ENCODE measurements at places on chromosomes 6 and 20.
A peak's percentile ranks its signal among the peaks of the same experiment; 100 is the strongest.

- peak; percentile 91 for DNase-seq
Observed at GRCh38 chr20:45450097-45450818, 19.3 kb upstream of the WFDC2 start.

- no peak for DNase-seq
Observed at GRCh38 chr6:170032197-170032596, 258.7 kb downstream of the DLL1 start.

- DNase-seq: peak; percentile 91
Observed at GRCh38 chr6:81753711-81754577, 1.5 kb upstream of the TENT5A start.

DNA sequence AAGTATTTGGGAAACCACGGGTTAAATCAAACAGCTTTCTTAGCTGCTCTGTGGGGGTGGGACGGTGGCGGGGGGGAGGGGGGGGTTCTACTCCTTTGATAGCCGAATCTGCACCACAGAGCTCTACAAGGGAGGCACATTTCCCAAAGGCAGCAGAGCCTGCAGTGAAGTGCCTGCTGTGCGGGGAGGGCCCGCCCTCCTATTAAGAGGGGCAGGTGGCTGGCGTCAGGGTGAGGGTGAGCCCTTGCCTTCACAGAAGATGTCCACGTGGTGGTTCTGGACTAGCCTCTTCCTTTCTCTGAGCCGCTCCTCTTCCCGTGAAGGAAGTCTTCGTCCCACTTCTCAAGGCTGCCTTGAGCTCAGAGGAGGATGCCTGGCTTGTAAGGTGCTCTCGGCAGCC, 174.9 kb upstream of the THBS2 start:
- no peak for DNase-seq

DNA sequence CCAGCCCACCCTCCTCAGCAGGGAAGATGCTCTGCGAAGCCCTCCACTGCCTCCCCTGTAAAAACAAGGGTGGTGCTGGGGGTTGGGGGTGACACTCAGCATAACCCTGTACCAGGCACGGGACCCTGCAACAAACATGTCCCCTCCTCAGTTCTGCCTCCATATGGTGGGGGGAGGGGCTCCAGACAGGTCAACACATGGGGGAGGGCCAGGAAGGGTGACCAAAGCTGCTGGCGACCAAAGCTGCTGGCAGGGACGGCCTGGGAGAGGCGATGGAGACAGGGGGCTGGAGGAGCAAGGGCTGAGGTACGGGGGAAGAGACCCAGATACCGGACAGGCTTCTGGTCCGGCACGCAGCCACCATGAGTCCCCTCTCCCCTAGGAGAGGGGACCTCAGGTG, 123.2 kb downstream of the TAF4 start:
- DNase-seq: no peak

- DNase-seq: no peak
Observed at GRCh38 chr6:3697609-3698008, 53.9 kb downstream of the PXDC1 start.

DNA sequence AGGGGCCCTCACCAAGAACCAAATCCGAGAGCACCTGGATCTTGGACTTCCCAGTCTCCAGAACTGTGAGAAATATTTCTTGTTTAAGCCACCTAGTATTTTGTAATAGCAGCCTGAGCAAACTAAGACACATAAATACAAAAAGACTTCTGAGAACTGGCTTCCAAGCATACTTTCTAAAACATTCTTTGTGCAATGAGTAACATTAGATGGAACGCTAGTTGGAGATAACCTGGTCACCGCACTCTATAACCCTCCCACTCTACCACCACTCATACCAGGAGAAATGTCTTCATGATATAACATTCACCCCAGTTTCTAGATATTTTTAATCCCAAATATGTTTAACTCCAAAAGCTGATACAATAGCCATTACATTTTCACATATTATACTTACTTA, 169.5 kb upstream of the THEMIS start:
- no peak for DNase-seq

GRCh38 chr6:163231356-163232014, 183.0 kb upstream of the QKI start:
- no peak for DNase-seq

GRCh38 chr20:50980851-50981713, 22.5 kb downstream of the MOCS3 start:
- peak; percentile 87 for DNase-seq

DNA sequence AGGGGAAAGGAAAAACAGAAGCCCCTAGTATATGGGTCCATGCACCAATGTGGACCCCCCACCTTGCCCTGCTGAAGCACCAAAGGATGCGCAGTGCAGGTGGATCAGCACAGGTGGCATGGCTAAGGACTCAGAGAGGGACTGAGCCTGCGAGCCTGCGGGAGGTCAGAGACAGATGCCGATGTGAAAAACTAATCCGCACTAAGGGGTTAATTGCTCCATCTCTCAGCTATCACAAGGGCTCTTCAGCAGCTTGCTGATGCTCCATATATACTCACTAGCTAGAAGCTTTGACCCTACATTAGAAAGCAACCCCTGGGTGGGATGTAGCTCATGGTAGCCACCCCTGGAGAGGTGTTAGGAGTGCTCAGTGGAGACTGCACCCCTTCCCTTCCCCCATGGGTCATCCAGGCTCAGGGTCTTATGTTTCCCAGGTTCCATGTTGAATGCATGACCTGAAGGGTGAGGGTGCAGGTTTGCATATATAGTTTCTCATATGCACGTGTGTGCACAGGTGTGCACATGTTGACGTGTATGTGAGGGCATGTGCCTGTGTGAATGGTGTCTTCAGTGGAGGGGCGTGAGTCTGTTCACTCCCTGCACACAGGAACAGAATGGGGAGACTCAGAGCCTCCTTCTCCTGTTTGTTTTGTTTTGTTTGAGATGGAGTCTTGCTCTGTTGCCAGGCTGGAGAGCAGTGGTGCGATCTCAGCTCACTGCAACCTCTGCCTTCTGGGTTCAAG, 13.4 kb upstream of the IP6K3 start:
- DNase-seq: no peak

- DNase-seq: peak; percentile 57
Observed at GRCh38 chr20:25987073-25987927, 290.6 kb upstream of the ZNF337 start.
